Stimulated activated CD4-positive, alpha-beta T cell treated with anti-CD3 and anti-CD28 coated beads, Interleukin-1b, Interleukin-23, amount 100 ng/mL, for 24 hours (primary cell): ENCODE measurements at places on chromosomes 3 and 15.

DNA sequence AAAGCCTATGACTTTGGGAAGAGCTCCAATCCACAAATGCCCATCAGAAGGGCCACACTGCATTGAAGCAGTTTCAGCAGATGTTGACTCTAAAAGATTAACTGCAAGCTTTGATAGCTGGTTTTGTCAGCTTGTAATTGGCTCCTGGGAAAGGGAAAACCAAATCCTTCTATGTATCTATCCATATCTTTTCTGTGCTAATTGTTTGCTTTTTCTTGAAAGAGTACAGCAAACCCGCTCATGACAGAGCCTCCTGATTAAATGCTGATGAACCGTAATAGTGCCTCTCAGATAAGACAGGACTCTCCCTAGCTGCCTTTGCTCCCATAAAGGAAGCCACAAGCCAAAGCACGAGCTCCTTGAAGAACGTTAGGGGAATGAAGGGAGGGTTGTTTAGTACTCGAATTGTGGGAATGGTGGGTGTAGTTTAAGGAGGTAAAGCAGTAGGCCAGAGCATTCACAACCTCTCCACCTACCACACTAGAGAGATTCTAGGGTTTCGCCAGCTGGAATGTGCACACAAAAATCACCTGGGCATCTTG, 33.6 kb upstream of the LRIG1 start:
- no peak for DNase-seq

GRCh38 chr3:48518638-48519276, 14.8 kb upstream of the SHISA5 start:
- DNase-seq, result no peak

DNA sequence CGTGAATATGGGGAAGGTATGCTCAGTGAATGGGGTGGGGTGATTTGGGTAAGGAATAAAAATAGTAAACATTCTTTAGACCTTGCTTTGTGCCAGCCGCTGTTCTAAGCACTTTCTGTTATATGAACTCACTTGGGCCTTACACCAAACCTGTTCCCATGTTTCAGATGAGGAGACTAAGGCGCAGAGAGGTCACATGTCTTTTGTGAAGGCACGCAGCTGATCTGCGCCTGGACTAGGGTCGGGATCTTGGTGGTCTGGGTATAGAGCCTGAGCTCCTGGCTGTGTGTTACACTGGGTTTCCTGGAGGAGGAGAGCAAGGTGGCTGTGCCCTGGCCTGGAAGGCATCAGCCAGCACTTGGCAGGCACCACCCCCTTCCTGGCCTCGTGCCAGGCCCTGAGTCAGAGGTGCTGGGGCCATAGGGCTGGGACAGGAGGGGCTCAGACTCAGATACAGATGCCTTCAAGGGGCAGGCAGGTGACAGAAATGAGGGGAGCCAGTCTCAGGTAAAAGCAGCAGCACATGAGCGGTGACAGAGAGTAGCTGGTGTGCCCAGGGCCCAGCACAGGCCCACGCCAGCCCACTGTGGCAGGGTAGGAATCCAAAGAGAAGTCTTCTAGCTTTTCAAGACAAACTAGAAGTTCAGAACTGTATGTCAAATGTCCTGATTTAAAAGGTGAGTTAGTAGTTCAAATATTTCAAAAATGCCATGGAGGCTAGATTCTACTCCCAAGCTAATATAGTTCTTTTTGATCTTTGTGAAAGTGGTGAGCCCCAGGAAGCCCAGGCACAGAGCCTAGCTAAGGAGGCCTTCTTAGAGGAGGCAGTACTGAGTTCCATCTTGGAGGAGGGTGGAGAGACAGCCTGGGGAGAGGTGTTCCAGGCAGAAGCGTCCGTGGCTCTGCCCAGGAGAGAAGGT, 83.1 kb downstream of the DNAJB8 start:
- DNase-seq, result no peak

DNA sequence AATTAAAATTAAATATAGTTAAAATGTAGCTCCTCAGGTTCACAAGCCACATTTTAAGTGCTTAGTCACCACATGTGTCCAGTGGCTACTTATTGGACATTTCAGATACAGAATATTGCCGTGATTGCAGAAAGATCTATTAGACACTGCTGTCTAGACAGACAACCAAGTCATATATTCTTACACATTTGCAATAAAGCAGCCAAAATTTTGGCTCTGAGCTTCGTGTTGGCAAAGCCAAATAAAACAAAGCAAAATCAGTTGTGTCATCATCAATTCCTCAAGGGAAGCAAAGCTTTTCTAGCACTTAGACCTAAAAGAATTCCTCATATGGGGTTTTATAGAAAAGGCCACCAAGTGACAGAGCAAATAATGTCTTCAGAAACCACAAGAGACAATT, 193.1 kb upstream of the LPP start:
- DNase-seq, result no peak

DNA sequence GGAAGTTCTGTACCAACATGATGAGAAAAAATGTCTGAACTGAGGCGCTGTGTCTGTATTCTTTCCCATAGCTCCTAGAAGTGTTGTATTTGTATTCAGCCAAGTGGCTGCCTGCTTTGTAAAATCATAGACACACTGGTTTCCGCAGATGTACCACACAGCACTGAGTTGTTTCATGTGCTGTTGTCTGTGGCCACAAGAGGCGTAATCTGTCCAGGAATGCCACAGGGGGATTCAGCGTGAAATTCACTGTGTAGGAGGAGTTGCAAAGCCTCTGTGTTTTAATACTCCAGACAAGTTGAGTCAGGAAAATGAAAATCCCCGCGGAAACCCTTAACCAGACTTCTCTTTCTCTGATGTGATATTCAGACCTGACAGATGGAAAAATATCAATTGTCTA, 462.2 kb downstream of the NSUN3 start:
- DNase-seq, result no peak

GRCh38 chr3:58173669-58174398, 36.9 kb downstream of the DNASE1L3 start:
- DNase-seq, result no peak

GRCh38 chr3:2880218-2880756, 229.9 kb downstream of the IL5RA start:
- DNase-seq, result no peak

GRCh38 chr15:83733206-83733605, 79.3 kb downstream of the ADAMTSL3 start:
- no peak for DNase-seq
